ENCODE measurements at places on chromosomes 13 and 19.

DNA sequence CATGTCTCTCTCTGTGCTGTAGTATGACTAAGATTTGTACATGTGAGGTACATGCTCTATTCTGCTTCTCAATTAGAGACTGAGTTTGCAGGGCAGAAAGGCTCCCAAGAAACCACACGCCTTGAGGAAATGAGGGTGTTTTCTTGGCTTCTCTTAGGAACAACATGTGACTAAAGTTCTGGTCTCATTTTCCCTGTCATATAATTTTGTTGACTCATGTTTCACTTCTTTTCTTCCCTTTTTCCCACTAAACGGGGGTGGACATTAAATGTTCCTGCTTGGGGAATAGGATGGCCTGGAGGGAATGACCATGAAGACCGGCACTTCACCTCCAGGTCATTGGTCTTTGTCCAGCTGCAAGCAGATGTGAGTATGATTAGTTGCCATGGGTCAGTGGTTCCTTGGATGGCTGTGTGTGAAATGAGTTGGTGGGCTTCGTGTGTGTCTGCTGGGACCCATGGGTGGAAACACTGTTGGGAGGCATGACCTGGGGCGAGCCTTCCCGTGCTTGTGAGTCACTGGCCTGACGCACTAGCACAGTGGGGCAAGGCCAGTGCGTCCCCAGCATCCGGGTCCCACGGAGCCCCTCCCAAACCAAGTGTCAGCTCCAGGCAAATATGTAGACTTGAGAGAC is 56.6 kb downstream of the COL4A1 start:
- no peak for DNase-seq

- no peak for DNase-seq
Measured at GRCh38 chr13:51906581-51906980, 44.8 kb downstream of the CCDC70 start.

GRCh38 chr19:892243-892893 is 619 bp downstream of the MED16 start:
- no peak for DNase-seq

- DNase-seq, result no peak
Measured at GRCh38 chr13:32878163-32878562, 138.1 kb upstream of the KL start.

DNA sequence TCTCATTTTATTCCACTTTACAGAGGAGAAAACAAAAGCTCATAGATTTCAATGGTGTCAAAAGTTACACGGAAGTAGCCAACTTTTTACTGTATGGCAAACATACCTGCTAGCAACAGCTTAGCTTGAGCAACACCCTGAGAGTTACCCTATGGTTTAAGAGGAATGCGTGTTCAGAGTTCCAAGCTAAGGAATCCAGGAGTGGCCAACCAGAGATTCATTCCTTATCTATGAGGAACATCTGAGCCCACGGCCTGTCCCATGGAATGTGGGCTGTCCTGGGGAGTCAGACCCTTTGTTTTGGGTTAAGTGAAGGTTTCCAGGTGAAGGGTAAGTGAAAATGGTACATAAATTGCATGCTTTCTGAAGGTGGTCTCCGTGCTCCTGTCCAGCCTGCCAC is 67.5 kb downstream of the STARD13 start:
- no peak for DNase-seq

- no peak for DNase-seq
Measured at GRCh38 chr13:34577051-34577450, 365.0 kb upstream of the NBEA start.

- DNase-seq, result no peak
Measured at GRCh38 chr19:54430306-54431254, 15.3 kb downstream of the TTYH1 start.
